ENCODE measurements at places on chromosomes 12 and 14.

- DNase-seq, result no peak
These were observed 27.7 kb downstream of the TPCN1 start for GRCh38 chr12:113248842-113249435.

- DNase-seq, result no peak
These were observed 8.0 kb downstream of the NAB2 start for GRCh38 chr12:57096748-57097553.

- DNase-seq, result peak; percentile 41
These were observed 29.0 kb downstream of the PEBP1 start for GRCh38 chr12:118164798-118165486.

DNA sequence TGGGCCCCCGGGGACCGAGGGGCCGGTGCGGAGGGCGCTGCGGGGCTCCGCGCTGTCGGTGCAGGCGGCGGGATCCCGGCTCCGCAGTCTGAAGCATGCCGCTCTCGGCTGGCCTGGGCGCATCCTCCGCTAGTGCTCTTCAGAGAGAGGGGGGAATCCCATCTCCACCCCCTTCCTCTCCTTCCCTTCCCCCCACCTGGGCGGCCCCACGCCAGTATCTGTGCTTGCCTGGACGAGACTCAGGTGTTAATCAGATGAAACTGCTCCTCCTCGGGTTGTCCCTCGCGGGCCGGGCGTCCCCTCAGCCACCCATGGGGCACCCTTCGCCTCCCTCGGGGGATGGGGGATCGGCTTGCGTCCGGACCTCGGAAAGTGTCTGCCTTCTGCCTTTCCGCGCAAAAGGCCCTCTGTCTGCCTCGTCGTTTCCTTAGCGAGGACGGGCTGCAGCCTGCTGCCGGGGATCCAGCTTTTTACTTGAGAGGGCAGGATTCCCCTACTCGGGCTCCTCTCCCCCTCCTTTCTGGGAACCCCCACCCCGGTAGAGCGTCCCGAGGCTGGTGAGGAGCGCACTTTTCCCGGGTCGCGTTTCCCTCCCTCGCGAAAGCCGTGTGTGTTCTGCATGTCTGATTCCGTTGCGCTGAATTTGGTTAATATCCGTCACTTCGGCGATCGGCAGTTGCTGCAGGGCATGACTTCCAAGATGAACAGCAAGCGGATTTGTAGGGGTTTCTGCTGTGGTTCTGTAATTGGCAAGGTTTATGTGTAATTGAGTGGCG, 1.1 kb downstream of the GPHN start:
- peak; percentile 61 for DNase-seq

DNA sequence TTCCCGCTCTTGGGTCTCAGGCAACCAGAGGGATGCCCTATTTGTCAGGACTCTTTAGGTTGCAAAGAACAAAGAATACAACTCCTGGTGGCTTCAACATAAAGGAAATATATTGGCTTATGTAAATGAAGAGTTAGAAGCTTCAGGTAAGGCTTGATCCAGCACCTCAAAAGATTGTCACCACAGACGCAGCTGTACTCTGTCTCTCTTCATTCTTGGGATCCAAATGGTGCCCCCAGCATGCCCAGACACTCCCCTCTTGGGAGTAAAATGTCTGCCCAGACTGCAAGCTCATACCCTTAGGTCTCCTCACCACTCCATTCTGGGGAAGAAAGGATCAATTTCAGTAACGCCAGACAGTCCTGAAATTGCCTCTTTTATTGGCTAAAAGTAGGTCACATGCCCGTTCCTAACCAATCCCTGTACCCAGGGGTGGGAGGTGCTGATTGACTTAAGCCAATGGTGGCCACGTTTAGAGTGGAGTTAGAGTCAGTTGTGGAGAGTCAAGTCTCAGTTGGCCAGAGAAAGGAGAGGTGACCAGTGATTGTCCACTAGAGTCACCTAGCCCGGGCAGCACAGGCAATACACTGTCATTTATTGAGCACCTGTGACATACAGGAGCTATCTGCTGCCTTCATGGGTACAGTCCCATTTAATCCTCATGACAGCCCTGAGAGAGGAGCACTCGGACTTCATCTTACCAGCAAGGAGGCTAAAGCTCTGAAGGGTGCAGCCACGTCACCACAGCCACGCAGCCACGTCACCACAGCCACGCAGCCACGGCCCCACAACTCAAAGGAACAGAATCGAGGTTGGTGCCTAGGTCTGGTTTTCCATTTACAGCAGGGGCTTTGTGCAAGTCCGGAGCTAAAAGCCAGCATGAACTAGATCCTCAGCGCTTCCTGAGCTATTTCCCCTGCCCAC, 19.7 kb upstream of the BEGAIN start:
- no peak for DNase-seq

DNA sequence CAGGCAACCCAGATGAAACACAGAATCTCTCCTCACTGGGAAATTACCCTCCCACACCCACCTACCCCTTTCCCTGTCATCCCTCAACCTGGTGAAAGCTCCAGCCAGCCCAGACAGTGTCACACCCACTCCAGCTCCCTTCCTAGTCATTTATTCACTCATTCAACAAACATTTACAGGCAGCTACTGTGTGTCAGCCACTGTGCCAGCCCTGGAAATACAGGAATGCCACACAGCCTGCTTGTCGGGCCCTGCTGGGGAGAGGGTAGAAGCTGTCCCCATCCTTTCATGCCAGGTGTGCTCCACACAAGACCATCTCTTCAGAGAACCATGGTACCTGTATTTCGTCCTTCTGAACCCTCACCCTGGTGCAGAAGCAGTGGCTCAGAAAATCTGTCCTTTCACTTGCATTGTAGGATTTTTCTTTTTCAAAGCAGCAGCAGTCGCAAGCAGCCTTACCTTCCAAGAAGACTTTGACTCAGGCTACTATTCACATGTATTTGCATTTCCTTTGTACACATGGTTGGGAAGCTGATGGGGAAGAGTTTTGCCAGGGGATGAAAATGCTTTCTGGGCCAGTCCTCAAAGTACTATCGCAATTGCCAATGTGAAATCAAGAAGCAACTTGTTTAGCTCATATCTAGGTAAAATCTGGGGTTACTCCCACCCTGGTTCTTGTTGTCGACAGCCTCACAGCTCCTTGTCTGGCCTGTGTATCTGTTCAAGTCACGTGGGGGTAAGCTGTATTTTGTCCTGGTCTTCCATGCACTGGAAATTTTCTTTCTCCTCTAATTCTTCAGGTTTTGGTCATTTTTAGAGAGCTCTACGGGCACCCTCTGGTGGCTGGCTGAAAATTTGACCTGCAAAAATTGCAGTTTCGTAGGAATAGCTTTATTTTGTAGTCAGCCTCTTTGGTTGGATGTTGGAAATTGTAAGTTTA, 147.4 kb upstream of the EGLN3 start:
- DNase-seq, result peak; percentile 24

- DNase-seq, result no peak
These were observed 1650.9 kb upstream of the SEL1L start for GRCh38 chr14:83184531-83184930.

DNA sequence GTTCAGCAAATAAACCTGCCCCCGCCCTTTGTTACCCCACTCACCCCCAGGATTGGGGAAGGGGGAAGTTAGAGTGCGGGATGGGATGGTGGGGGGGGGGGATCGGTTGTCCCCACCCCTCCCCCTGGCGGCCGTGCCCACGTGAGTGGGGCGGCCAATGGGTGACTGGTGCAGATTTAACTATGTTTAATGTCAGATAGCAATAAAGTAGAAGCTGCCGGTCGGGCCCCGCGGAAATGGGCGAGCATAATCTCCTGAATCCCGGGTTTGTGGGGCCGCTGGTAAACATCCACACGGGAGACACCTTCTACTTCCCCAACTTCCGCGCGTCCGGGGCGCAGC, at the start of gene HOXC12:
HOXC12 (plus strand) TSS at position 210 of the 342 bp plus-strand sequence; CDS start at position 237, 27 bp downstream.
- no peak for DNase-seq

- DNase-seq, result no peak
These were observed 410.8 kb downstream of the PCNX1 start for GRCh38 chr14:71318097-71318459.

- DNase-seq, result no peak
These were observed 157.4 kb upstream of the FKBP4 start for GRCh38 chr12:2637371-2637770.

- no peak for DNase-seq
These were observed 387 bp downstream of the LRRC9 start for GRCh38 chr14:59920378-59920683.

- no peak for DNase-seq
These were observed 138.2 kb downstream of the RGS6 start for GRCh38 chr14:72070458-72070857.

GRCh38 chr12:27769142-27769673, 10.8 kb upstream of the KLHL42 start:
- no peak for DNase-seq

GRCh38 chr14:85822236-85822635, 292.3 kb downstream of the FLRT2 start:
- DNase-seq, result no peak

DNA sequence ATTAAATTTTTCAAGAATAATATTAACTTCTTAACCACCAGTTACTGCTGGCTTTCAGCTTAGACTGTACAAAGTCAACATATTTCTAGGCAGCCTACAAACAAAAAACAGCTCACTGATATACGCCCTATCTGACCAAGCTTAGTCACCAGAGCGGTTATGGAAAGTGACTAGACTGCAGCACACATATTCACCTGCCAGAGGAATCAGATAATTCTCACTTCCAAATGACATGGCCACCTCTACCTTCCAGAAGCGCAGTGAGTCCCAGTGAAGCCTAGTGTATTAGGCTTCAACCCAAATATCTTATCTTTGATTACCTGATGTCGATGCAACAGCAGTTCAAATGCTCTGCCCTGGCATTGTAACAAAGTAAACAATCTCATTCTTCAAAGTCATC, 8.5 kb downstream of the STXBP6 start:
- no peak for DNase-seq

- no peak for DNase-seq
These were observed 685.9 kb upstream of the USP15 start for GRCh38 chr12:61574339-61574738.

DNA sequence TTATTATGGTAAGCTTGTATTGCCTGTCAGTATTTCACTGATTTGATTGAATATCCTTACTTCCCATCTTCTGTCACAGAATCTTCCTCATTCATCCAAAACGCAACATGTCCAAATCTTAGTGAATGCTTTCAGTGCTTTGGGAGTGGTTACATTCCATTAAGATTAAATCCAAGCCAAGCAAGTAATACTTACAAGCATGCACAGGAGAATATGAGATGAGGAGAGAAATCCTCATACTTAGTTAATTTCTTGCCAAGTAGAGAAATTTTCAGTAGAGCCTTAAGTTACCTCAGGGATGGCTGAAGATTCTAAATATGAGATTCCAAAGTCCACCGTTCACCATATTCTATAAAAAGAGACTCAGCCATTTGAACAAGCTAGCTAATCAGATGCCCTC, 316.0 kb downstream of the RAD51B start:
- DNase-seq, result no peak

DNA sequence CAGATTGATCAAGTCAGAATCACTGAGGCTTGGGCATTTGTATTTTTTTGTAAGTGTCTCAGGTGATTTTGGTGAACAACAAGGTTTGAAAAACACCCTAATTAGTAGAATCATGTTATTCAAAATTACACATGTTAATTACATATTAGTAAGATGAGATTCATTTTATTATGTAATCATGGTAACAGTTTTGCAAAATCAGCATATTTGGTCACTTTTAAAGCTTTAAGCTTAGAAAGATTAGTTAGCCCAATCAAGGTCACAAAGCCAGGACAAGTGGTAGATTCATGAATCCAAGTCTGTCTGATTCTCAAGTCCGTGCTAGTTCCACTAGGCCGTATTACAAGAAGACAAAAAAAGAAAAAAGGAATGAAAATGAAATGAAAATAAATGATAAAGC, 218.4 kb upstream of the FAR2 start:
- DNase-seq, result no peak

DNA sequence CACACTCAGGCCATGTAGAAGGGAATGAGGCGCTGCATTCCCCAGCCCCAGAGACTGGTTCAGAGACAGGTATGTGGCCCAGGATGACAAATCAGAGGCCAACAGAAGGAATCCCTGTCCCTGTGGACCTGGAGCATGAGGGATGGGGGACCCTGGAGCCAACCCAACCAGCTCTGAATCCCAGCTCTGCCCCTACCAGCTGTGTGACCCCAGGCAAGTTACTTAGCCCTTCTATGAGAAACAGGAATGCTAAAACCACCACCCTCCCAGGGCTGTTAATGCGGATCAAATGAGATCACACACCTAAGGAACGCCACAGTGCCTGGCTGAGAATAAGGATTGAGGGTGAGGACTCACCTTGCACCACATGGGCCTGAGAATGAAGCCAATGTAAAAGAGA, 15.6 kb downstream of the ITPK1 start:
- DNase-seq, result no peak

DNA sequence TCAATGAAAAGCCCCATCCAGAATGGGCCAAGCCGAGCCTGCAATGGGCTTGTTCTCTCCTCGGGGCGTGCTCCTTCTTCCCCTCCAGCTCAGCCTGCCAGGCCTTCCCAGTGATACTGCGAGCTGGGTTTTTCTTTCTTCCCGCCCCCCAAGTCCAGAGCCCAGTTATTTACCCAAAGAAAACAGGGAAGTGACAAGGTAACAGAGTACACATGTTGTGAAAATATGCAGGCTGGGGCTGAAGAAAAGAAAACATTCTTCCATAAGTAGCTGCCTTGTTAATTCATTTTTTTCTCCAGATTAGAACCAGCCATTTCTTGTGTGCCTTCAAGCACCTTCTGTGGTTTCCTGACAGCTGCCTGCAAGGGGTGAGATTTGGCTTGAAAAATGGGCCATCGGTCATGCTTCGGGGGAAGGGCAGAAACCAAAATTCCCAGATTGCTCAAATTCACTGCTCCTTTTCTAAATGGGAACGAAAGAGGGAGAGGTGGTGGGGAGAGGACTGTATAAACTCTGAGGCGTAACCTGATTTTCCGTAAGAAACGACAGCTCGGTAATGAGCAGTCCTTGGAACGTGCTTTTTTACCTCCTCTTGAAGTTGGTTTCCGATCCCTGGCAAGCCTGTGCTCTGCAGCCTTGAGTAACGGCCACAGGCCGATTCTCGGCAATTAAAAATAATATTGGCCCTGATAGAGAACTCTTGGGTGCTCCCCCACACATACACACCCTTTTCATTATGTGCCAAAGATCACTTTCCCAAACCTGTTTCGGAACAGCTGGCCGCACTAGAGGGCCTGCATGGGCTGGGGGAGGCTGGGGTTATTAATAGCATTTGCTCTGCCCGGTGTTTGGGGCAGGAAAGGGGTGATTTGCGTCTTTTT, 229.4 kb downstream of the ZFP36L1 start:
- no peak for DNase-seq

GRCh38 chr12:49228653-49229052, 36.2 kb upstream of the TUBA1C start:
- no peak for DNase-seq

DNA sequence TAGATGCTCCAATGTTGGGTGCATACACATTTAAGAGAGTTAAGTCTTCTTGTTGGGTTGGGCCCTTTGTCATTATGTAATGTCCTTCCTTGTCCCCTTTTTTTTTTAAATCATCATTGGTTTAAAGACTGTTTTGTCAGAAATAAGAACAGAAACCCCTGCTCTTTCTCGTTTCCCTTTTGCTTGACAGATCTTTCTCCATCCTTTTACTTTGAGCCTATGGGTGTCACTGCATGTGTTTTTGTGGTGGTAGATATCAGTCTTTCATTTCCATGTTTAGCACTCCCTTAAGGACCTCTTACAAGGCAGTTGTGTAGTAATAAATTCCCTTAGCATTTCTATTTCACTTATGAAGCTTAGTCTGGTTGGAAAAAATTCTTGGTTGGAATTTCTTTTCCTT, 47.4 kb downstream of the RTN1 start:
- DNase-seq, result no peak

Data from NB4 (cell line).